ENCODE measurements at places on chromosomes 4 and X. TPM values are rescaled to one million over a fixed set of nuclear protein-coding genes. Genes with fewer than 3 reads are reported as not detected.

- ATAC-seq = no peak
These were observed 430.5 kb upstream of the POU3F4 start for GRCh38 chrX:83077606-83078005.

GASK1B gene
- total RNA-seq = 0.31 TPM

DNA sequence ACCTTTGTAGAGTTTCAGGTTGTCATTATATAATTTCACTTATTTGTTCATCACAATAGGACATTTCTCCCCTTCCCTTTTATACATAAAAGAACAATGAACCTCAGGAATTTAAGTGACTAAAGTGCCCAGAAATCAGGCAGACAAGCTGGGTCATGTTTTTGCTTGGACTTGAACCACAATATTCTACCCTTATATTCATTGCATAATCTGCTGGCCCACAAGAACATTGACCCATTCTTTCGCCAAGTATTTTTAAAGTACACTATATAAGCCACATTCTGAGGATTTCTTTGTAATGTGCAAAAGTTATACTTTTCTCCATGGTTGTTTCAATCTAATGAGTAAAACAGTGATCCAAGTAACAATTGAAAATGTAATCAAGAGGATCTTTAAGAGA lies 637.5 kb upstream of the SLIT2 start:
- no peak for ATAC-seq

DNA sequence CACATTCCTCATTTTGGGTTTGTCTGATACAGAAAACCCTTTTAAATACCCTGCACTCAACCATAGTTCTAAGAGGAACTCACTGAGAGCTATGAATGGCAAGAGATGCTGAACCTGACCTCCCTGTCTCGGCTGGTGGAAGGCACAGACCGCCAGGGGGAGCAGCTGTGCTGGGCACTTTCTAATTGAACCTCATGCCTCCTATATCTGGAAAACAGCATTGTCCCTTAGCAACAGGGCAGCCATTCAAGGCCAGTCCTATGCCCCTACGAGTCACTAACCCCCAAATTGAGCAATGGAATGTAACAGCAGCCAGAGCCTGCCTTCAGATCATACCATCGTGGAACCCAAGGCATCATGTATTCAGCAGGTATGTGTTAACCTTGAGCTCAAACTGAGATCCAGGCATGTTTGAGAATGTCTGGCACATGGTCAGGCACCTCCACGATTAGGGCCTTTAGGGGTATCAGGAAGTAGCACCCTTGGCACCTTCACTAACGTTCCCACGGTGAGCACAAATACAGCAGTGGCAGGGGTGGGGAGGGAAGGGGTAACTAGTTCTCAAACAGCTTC lies 5.1 kb downstream of the USP27X start:
- ATAC-seq = no peak

Measured in motor neuron (in vitro differentiated cells).